ENCODE measurements at places on chromosomes 6 and 20.
A peak's percentile ranks its signal among the peaks of the same experiment; 100 is the strongest.

- DNase-seq: no peak
Measured at GRCh38 chr20:40727960-40728359, 38.9 kb upstream of the MAFB start.

DNA sequence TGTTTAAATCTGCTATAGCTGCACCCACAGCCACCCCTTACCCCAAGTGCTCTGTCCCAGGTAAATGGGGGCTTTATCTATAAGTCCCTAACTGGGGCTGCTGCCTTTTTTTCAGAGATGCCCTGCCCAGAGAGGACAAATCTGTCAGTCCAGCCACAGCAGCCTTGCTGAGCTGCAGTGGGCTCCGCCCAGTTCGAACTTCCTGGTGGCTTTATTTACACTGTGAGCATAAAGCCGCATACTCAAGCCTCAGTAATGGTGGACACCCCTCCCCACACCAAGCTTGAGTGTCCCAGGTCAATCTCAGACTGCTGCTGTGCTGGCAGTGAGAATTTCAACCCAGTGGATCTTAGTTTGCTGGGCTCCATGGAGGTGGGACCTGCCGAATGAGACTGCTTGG is 505.2 kb downstream of the CBLN4 start:
- DNase-seq: no peak

GRCh38 chr20:20231528-20232298 is 136.2 kb upstream of the INSM1 start:
- DNase-seq: no peak

- no peak for DNase-seq
Measured at GRCh38 chr6:170317076-170317475, 10.5 kb downstream of the FAM120B start.

DNA sequence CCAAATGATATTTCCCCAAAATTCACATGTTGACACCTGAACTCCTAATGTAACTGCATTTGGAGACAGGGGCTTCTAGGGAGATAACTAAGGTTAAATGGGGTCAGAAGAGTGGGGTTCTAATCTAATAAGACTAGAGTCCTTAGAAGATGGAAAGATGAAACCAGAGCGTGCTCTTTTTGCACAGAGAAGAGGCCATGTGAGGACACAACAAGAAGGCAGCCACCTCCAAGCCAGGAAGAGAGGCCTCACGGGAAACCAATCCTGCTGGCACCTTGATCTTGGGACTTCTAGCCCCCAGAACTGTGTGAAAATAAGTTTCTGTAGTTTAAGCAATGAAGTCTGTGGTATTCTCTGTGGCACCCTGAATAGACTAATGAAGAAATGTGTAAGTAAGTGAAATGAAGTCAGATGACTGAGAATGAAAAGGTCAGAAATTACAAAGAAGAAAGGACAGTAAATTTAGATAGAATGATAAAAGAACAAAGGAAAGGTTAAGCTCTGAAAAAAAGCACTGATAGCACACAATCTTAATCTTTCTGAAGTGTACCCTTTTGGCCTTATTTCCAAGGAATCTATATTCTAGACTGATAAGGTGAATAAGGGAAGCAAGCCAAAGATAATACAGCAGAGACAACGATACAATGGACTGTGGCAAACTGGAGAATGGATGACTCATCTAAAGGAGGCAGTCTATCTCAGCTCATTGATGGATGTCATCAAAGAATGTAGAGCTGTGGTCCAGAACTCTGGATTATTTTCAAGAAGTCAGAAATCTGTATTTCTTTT is 110.4 kb downstream of the MYB start:
- no peak for DNase-seq

GRCh38 chr6:149289192-149289781 is 28.2 kb upstream of the TAB2 start:
- no peak for DNase-seq

GRCh38 chr6:53321701-53322100 is 27.0 kb downstream of the ELOVL5 start:
- no peak for DNase-seq

DNA sequence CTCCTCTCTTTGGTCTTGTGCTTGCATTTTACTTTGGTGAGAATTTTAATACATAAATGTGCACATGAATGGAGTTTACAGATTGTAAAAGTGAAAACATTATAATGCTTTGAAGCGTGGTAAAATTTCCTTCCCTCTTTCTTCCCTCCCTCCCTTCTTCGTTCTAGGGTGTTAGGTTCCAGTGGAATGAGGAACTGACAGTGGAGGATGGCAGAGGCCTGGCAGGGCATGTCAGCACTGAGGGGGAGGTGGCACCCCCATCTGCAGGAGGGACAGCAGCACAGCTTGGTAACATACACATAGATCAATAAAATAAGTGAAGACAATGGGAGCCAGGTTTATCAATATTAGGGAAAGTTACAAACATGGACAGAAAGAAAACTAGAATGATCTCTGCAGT is 47.5 kb downstream of the RNASET2 start:
- no peak for DNase-seq

DNA sequence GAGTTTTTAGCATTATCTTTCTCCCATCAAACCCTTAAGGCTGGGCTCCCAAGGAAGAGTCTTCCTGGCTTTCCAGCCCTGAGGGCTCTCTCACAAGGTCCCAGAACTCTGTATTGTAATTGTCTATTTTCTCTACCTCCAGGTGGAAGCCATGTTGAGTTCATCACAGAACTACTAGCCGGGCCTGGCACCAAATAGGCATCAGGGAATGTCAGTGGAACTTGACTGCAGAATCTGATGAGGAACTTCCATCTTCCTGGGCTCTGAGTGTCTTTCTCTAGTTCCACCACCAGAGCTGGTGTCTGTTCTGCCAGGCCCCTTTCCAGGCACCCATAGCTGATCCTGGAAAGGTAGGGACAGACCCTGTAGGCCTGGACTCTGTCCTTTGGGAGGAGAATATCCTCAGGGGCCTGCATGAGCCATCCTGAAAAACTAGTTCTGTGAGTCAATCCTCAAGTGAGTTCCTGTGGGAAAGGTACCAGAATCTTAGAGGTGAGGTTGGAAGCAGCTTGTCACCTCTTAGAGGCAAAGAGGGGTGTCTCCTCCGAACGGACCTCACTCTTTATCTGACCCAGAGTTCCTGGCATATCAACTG is 11.1 kb upstream of the TOP1 start:
- DNase-seq: no peak

- peak; percentile 65 for DNase-seq
Measured at GRCh38 chr6:93088621-93089501, 330.5 kb downstream of the EPHA7 start.

DNA sequence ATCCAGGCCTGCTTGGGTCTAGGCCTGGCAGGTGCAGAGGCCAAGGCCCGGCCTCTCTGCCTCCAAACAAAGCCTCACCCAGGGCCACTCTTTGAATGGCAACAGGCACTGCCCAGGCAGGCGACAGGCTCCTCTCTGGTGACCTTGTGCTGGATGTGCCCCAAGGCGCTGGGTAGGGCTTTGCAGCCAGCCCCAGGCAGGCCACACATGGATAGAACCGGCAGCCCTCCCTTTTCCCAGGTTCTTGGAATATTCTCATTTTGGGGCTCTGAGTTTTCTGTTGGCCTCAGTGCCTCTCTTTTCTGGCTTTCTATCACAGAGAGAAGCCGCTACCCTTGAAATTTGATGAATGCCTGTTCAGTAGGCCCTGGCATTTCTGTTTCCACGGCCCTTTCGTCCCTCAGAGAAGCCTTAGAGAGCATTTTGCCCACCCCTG is 18.9 kb downstream of the PKIG start:
- DNase-seq: no peak

GRCh38 chr6:158757753-158758090 is 61.4 kb downstream of the EZR start:
- DNase-seq: no peak

GRCh38 chr6:32129297-32130088 is 595 bp downstream of the FKBPL start:
- no peak for DNase-seq

DNA sequence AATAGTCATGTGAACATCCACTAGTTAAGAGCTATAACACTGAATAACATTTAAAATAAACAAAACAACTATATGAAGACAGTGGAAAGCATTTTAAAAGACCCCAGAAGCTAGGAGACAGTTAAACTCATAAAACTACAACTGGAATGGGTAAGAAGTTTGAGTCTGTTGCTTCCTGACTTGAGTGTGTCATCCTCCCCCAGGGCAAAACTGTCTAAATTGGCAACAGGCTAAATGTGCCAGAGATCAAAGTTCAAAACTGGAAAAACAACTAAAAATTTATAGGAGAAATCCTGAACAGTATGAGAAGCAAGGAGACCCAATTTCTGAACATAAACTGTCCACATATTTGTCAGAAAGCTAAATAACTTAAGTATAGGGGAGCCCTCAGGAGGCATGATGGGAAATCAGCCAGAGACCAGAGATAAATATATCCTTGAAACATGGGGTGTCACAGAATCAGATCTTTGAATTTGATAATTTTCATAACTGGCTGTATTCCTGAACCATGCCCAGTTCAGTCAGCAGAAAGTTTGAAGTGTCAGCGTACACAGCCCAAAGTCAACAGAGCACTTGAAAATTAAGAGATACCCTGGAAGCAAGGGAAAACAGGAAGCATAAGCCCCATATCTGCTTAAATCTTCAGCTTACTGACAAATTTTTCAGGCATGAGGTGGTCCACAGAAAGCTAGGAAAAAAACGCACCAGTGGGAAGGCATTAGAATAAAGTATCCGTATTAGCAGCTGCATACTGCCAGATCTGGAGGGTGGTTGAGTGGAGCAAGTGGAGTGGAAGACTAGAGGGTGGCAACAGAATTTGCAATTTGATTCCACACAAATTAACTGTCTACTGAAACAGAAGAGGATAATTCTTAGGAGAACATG is 516.1 kb upstream of the MAN1A1 start:
- DNase-seq: no peak

GRCh38 chr20:58457083-58457695 is 58.0 kb downstream of the APCDD1L start:
- peak; percentile 64 for DNase-seq

All from NCI-H1417 (cell line).